OCI-M1 (cell line): ENCODE measurements at places on chromosomes 3 and 15.

DNA sequence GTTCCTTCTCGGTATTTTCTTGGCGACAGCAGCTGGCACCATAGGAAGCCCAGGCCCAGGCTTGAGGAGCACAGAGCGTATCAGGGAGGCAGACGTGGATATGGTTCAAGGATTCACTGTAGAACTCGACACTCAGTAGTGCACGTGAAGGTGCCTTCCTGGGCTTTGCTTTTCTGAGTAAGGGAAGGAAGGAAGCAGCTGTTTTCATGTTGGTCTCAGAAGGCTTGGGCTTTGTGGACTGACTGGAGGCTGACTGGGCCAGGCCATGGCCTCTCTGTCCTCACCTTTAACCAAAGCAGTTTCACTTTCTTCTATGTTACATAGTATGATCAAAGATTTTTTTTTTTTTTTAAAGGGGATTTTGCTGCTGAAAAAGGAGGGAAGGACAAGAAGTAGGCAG is 6.9 kb upstream of the GHRL start:
- DNase-seq = no peak

DNA sequence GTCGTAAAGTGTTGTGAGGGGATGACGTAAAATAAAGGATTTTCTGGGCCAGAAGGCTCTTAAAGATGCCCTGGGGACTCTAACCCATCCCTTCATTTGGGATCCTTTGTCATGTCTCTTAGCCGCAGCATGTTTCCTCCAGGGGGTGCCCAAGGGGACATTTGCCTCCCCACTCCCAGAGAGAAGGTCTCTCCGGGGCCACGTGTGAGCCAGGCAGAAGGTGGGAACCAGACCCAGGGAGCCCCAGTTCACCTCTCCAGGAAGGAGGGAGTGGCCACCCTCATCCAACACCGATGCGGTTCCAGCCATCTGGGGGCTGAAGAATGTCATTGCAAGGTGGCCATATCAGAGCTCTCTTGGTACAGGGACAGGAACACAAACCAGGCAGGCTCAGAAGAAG is 25.2 kb downstream of the ST8SIA2 start:
- DNase-seq = no peak

DNA sequence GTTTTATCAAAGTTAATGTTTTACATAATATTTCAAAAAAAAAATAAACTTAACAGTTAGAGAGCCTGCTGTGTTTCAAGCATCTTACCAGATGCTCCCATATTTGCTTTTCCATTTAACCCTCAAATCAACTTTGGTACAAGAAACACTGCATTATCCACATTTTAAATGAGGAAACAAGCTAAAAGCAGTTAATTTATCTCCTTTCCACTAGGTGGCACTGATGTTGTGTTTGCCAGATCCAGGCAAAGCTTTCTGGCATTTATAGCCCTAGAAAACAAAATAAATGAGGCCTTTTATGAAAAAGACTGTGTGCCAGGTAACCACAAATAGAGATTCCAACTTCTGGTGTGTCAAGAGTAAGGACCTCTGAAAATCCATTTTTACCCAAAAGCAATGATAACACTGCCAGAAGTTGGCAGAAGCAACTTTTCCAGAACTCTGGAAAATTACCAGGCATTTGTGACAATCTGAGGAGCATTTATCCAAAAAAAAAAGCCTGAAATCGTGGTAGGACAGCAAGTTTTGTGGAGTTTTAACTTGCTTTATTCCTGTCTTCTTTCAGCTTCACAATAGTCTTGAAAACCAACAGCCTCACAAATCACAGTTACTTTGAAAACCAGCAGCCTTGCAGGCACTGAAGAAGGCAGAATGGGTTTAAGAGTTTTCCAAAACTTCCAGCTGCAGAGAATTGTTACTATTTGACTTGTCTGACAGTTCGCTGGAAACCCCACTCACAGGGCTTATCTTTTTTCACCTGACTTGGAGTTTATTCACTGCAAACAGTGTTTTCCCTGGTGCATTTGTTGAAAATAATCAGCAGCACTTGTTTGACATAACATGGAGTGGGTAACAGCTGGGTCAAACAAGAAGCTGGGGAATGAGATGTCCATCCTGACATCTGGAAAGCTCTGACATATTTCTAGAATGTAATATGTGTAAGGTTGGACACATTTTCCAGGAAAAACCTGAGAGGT is 9.2 kb downstream of the FAM162A start:
- peak; percentile 76 for DNase-seq

- no peak for DNase-seq
These were observed 160.8 kb upstream of the TLE3 start for GRCh38 chr15:70258369-70259027.

- DNase-seq = no peak
These were observed 33.1 kb downstream of the ARMC8 start for GRCh38 chr3:138220242-138220641.

GRCh38 chr3:138030734-138031280 is 20.8 kb downstream of the CLDN18 start:
- DNase-seq = no peak

GRCh38 chr3:4986782-4987537 is 7.7 kb downstream of the BHLHE40 start:
- DNase-seq = peak; percentile 97

DNA sequence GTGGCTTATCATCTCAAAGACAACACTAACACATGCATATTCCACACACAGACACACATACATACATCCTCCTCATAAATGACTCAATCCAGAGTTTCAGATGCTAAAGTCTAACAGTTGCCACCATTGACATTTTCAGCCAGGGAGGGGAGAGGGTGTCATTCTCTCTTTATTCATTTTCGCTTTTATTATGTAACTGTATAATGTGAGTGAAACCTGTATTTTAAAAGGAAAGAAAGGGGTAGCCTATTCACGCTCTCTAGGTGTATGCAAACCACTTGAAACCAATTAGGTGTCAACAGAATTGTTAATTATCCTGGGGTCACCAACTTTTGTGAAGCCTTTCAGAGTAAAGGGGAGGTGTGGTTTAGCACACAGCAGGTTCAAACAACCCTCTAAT is 1282.9 kb downstream of the ROBO2 start:
- no peak for DNase-seq

DNA sequence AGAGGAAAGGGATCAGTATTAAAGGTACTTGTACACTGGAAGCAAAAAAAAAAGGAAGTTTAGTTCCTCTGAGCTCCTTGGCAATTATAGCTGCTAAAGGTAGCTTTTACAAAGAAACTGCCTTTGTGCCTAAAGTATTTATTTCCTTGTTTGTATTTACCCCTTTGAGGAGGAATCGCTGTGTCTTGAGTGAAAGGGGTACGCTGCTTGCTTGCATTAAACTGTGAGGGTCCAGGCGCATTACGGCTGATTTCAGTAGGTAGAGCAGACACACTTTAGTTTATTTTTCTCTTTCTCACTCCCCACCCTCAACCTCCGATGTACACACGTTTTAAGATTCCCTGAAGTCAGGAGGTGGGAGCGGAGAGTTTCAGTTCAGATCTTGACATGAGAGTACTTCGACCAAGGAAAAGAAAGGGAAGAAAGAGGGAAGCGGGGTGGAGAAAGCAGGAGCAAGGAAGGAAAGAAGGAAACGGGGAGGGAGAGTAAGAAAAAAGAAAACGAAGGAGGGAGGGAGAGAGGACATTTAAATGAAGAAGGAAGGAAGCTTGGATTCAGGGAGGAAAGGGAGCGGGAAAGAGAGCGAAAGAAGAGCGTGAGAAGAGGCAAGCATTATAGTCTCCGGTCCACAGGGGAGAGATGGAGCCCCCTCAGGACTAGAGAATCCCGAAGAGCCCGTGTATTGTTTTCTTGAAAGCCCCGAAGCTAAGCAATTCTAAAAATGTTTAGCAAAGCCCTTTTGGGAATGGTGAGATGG is 1.2 kb upstream of the MME start:
- no peak for DNase-seq

GRCh38 chr3:170585937-170586310 is at the start of gene SLC7A14:
TSS of gene SLC7A14 (minus strand) at chr3:170586075. CDS start at chr3:170526936, 59,139 bp downstream.
- no peak for DNase-seq

DNA sequence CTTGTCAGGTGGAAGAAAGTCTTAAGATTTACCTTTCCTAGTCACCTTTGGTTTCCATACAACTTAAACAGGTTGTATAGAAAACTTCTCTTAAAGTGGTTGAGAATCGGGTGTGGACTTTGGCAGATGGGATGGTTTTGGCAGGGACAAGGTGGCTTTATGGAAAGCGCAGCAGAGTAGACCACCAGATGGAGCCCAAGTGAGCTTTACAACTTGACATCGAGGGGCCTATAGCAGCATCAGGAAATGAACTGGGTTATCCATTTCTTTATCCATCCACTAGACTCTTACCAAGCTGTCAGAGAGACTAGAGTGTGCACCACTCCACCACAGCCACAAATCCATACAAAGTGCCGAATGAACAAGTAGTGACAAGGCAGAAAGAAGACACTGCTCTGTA is 85.3 kb upstream of the MBNL1 start:
- peak; percentile 74 for DNase-seq

GRCh38 chr3:128054367-128054766 is 2.1 kb downstream of the SEC61A1 start:
- no peak for DNase-seq

GRCh38 chr3:38005076-38006020 is 14.8 kb downstream of the VILL start:
- no peak for DNase-seq

DNA sequence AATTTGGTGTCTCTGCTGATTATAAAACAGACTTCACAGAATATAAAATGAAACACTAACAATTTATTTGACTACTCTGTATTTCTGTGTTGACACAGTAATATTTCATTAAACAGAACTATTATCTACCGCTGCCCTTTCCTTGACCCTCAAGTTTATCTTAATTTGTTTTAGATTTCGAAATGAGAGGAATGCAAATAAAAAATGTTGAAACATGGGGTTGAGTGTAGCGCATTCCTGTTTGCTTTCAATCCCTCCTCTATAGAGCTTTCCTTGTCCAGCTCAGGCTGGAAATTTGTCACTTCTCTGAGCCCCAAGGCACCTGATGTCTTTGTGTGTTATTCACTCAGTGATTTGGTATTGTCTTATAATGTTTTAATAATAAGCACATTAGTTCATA is 550.2 kb downstream of the ZBBX start:
- DNase-seq = no peak

DNA sequence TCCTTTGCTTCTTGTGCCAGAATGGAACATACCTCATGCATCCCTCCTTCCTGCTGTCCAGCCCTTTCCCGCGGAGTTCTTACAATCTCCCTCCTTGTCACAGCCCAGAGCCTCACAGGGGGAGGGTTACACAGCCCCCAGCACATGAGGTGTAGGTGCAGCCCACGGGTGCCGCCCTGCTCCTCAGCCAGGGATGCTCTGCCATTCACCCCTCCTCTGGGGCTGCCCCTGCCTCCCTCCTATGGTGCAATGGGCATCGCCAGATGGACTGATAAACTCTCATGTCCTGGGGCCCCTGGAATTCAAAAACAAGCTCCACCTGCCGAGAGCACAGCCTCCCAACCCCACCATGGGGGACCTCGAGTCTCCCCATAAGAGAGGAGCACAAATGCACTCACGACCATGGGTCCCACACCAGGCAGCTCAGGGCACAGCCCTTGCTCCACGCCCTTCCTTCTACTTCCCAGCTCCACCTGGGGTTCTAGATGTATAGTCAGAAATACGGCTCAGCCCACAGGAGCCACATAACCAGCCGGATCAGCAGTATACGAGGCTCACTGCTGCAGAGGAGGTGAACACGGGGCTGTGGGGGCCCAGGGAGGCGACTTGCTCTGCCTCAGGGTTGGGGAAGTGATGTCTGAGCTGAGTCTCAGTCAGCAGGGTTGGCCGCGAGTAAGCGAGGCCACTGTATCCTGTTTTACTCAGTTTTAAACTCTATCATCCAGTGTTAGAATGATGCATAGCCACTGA is 269.7 kb upstream of the LYSMD4 start:
- DNase-seq = no peak

DNA sequence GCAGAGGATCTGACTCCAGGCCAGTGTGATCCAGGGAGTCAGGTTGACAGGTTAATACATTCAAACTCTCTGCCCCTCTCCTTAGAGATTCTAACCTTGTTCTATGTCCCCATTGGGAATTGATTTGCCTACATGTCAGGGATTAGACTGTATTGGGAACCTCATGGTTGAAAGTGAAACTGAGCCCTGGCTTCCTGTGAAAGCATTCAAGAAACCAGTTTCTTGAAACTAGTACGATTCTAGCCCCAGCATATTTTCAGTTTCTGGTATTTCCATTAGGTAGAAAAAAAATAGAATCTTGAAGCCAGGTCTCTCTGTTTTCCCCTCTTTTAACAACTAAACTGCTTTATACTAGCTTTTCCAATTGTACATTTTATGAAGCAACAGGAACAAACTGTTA is 140.4 kb upstream of the ABI3BP start:
- peak; percentile 25 for DNase-seq

GRCh38 chr3:160199108-160199507 is 26.1 kb upstream of the C3orf80 start:
- DNase-seq = no peak

- no peak for DNase-seq
These were observed 7.4 kb upstream of the SEMA3B start for GRCh38 chr3:50261505-50261904.

DNA sequence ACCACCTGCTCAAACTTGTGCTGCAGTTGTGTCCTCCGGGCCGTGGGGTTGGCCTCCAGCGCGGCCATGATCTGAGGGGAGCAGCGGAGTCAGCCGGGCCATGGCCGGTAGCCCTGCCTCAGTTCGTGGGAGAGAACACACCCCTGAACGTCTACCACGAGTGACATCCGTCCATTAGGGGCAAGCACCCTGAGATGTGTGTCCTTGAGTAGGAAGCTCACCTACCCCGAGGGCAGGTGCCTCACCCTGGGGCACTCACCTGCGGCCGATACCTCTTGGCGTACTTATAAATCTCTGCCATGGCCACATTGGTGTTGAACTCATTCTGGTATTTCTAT is 13.4 kb downstream of the H1-8 start:
- DNase-seq = no peak

DNA sequence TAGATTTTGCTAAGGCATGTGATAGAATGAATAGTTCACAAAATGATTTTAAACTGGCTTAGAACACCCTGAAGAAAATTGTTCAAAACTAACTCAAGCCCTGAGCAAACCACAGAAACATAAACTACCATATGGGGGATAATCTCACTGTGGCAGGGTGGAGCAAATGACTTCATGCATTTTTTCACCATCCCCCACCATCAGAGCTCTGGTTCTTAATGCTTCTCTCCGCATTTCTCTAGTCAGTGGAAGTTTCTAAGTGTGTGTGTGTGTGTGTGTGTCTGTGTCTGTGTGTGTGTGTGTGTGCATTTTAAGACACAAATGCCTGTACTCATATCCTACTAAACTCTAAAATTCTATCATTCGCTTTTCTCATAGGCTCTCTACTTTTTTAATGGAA is 107.1 kb upstream of the PHLDB2 start:
- DNase-seq = peak; percentile 57

DNA sequence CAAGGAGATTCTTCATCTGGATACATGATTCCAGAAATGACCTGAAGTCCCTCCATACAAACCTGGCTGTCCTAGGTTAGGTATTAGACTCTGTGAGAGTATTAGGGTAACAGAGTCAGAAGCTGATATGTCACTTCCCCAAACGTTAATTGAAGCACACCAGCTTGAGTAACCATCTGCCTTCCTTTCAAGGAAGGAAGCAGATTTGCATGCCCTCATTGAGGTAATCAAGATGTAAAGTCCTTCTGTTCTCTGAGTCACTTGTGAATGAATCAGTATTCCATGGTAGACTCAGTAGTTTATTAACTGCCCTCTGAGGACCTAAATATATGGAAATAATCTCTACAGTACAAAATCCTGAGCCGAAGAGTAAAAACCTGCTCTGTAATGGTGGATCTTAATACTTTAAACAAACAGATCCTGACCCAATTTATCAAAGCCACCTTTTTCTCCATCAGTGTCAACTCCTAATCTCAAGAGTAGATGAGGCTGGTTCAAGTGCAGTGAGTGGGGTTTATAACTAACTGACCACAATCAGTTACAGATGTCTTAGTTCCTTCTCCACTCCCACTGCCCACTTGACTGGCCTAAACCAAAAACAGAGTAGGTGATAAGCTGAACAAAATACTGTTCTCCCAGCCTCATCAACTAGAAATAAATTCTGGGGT is 246.2 kb upstream of the CHRM5 start:
- peak; percentile 61 for DNase-seq
